Astrocyte (in vitro differentiated cells and primary cell): ENCODE measurements at places on chromosomes 1 and 21. TPM values are rescaled to one million over a fixed set of nuclear protein-coding genes. Genes with fewer than 3 reads are reported as not detected.

The CD34 gene
- total RNA-seq = 0.29 and 0.45 TPM in 2 replicates

GRCh38 chr1:227546059-227546458 lies 17.3 kb upstream of the ZNF678 start:
- H3K4me1 ChIP-seq = peaks cover 5% of the 10 kb centered on the region
- DNase-seq = no peak
- H3K27me3 ChIP-seq = no peaks in the 10 kb centered on the region
- H3K27ac ChIP-seq = no peak overlapping the region

- H3K4me1 ChIP-seq = no peaks in the 10 kb centered on the region
- no peak for DNase-seq
- no peaks in the 10 kb centered on the region for H3K36me3 ChIP-seq
- H3K27ac ChIP-seq = no peak overlapping the region
- H3K27me3 ChIP-seq = no peaks in the 10 kb centered on the region
- no peak overlapping the region for H3K4me3 ChIP-seq
Observed at GRCh38 chr1:158941317-158941716, 10.0 kb downstream of the PYHIN1 start.

GRCh38 chr1:168531615-168532345 lies 12.0 kb downstream of the XCL2 start:
- DNase-seq = peak; percentile 10
- H3K4me1 ChIP-seq = no peaks in the 10 kb centered on the region
- no peak overlapping the region for H3K4me3 ChIP-seq

DNA sequence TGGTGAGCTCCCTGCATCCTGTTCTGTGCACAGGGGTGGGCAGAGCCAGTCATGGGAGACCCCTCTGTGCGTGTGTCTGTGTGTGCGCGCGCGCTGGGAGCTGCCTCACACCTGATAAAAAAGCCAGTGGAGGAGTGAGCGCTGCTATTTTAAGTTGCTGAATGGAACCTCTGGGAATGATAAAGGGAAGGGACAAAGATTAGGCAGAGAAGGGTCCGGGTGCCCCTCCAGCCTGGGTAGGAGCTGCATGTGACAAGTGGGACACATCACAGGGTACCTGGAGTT lies 847 bp downstream of the ADORA1 start:
- no peaks in the 10 kb centered on the region for H3K36me3 ChIP-seq
- no peak for DNase-seq
- H3K27me3 ChIP-seq = peaks cover 4% of the 10 kb centered on the region
- peaks cover 11% of the 10 kb centered on the region for H3K4me1 ChIP-seq
- no peak overlapping the region for H3K27ac ChIP-seq

The FYB2 gene
- total RNA-seq = 0.14 and 0.26 TPM in 2 replicates

GRCh38 chr1:227786673-227787512 lies 28.6 kb upstream of the PRSS38 start:
- H3K27me3 ChIP-seq = no peaks in the 10 kb centered on the region
- no peaks in the 10 kb centered on the region for H3K36me3 ChIP-seq
- H3K4me1 ChIP-seq = peaks cover 15% of the 10 kb centered on the region
- H3K4me3 ChIP-seq = peak overlapping the region; percentile 59

- H3K4me1 ChIP-seq = peaks cover 11% of the 10 kb centered on the region
- no peaks in the 10 kb centered on the region for H3K36me3 ChIP-seq
- H3K27ac ChIP-seq = no peak overlapping the region
- no peaks in the 10 kb centered on the region for H3K27me3 ChIP-seq
- DNase-seq = peak; percentile 70
Observed at GRCh38 chr21:37792046-37792445, 124.2 kb downstream of the KCNJ6 start.
